ENCODE measurements at places on chromosomes 4 and X. TPM values are rescaled to one million over a fixed set of nuclear protein-coding genes. Genes with fewer than 3 reads are reported as not detected.

Gene STK26
- 49.7 TPM for total RNA-seq

Gene ADGRG4
- not detected for total RNA-seq

Gene RAB39B
- total RNA-seq: 3.7 TPM

Gene SPON2
- 25.5 TPM for total RNA-seq

Gene MAOB
- total RNA-seq: 0.10 TPM

Gene GPR50
- total RNA-seq: not detected

Gene MMAA
- total RNA-seq: 5.2 TPM

Gene OTUD6A
- not detected for total RNA-seq

Gene RGN
- total RNA-seq: not detected

Gene SHROOM4
- total RNA-seq: 0.31 TPM

Gene RASL11B
- total RNA-seq: 0.31 TPM

Gene HPGD
- 10.5 TPM for total RNA-seq

Gene ZNF330
- total RNA-seq: 37.4 TPM

Gene F11
- not detected for total RNA-seq

Gene PIR
- total RNA-seq: not detected

Gene TMSB15B
- total RNA-seq: 5.9 TPM

Gene AADAT
- total RNA-seq: not detected

Gene ABHD18
- total RNA-seq: 15.8 TPM

Gene CXCL11
- total RNA-seq: 0.10 TPM

Gene ASB9
- 1.3 TPM for total RNA-seq

Measured in mononuclear cell (primary cell).